HEK293T (cell line): ENCODE measurements at places on chromosomes 7 and 10.

DNA sequence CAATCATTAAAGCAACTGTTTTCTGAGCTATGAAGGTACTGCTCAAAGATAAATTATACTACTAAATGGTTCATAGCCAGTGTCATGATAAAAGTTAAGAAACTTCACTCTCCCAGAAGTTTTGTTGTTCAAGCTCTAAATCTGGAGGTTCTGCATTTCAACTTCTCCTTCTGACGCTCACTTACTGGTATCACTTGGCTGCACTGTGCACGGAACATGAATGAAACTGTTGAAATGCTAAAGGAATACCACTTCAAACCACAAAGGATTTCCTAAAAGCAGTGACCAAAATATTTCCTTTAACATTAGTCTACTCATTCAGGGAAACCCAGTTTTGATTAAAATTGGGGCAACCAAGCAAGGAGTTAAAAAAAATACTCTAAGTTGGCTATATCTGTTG is 93.6 kb downstream of the UBE2H start:
- no peak for DNase-seq

DNA sequence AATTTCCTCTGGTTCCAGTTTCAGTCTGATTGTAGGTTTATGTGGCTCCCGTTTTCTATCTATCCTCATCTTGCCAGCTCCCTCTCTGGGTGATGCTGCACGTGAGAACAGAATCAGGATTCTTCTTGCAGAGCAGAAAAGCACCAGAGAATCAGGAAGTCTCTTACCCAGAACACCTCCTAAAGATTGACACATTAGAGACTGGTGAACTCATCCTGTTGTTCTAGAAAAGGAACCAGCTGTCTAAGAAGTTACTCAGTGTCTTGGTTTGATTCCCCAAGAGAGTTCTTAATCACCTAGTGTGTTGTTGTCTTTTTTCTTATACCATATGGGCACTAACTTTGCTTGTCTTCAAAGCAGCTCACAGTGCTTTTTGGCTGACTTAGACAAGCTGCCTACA is 152.4 kb downstream of the DGKI start:
- DNase-seq: no peak

GRCh38 chr10:98400482-98400881 is 14.5 kb downstream of the PYROXD2 start:
- no peak for DNase-seq

DNA sequence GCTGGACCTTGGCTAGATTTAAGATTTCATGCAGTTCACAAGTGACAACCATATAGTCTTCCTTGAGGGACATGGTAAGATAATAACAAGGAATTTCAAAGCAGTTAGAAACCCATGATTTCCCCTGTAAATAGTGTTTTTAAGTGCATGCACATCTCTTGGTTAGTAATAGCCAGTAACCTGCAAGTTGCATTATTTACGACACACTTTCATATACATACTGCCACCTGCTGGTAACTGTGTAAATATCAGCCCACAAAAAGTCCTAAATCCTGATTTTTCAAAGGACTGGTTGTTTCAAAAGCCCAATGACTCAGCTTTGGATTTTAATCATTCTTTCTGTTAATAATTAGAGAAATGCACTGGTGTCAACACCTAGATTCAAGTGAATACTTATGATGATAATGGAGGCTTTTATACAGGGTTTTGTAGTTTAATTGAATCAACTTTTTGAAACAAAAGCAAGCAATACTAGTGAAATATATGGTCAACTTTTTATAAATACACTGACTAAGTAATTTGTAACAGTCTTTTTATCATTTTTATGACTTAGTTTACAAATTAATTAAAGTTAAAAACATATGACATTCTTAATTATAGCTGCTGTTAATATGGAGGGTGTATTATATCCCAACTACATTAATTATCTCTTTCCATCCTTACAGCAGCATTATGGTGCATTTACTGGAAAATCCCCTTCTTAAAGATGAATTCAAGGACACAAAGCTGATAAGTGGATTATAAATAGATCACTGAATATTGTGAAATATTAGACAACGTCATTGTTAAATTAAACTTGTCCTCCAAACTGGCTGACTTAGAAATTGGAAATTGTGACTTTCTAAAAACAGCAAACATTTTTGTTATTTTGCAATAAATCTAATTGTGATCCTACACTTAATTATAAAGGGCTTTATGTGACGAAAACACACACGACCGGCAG is 367.7 kb upstream of the SEMA3D start:
- peak; percentile 31 for DNase-seq

- no peak for DNase-seq
Observed at GRCh38 chr7:123709525-123709924, 39.3 kb downstream of the WASL start.

DNA sequence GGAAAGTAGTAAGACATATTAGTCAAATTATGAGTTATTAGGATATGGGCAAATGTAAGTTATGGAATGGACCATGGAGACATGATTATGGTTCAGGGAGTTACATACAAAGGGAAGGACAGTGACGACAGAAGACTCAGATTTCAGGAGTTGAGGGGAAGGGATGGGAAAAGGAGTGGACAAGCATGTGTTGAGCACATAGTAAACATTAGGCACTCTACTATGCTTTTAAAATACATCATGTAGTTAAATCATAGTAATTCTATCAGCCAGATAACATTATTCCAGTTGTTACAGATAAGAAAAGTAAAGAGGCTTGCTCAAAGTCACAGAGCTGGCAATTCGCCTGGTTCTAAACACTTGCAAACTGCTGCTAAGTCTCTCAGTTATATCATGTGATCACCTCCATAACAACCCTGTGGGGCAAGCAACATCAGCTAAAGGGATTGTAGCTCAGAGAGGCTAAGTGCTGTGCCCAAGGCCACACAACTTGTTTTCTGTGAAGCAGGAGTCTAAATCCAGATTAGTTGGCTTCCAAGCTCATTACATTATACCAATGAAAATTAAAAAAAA is 115.2 kb upstream of the MDFIC start:
- no peak for DNase-seq

DNA sequence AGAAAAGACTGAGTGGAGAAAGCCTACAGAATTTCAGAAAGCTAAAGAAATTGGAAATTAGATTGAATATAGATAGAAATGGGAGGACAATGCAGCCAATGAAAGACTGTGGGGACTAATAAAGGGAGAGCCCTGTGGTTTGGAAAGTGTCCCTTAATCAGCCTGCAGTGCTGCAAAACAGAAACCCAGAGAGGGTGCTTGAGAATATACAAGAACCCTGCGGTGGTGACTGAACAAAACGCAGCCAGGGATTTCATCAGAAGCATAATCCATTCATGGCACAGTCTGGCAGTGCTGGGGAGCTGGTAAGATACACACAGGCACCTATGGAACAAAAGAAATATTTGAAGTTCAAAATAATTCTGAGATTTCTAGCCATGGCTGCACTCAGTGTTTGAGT is 19.1 kb downstream of the CEP41 start:
- DNase-seq: no peak

DNA sequence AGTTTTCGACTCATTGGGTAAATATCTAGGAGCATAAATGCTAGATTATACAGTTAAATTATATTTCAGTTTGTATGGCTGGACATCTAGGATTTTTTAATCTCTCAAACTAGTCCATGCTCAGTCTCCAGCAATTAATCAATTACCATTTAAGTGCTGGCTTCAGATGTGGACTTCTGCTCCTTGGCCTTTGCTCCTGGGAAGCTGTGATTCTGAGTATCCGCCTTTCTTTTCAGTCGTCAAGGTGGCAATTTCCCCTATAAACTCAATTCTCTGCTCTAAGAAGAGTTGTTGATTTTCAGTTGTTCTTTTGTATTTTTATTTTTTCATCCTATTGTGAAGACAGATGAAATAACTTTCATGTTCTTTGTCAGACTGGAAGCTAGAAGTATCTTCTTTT is 23.7 kb downstream of the TFPI2 start:
- no peak for DNase-seq

GRCh38 chr10:93482145-93482834 is at the start of gene MYOF:
MYOF (minus strand) TSS chr10:93482334; CDS start chr10:93482194, 140 bp downstream.
- DNase-seq: peak; percentile 74

DNA sequence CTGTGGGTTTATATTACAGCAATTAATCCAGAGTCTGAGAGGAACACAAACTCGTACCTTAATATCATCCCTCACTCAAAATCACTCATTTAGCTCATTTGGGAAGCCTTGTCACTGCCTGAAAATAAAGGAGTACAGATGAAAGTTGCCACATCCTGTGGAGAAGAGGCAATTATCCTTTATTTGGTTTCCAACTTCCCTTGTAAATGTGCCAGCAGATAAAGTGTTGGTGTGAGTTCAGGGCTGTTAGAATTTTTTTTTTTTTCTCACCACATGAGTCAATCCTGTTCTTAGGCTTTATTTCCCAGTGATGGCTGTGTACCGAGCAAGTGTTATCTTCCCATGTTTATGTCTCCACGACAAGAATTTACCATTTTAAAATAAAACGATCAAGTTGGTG is 99.0 kb upstream of the SMIM30 start:
- DNase-seq: no peak

DNA sequence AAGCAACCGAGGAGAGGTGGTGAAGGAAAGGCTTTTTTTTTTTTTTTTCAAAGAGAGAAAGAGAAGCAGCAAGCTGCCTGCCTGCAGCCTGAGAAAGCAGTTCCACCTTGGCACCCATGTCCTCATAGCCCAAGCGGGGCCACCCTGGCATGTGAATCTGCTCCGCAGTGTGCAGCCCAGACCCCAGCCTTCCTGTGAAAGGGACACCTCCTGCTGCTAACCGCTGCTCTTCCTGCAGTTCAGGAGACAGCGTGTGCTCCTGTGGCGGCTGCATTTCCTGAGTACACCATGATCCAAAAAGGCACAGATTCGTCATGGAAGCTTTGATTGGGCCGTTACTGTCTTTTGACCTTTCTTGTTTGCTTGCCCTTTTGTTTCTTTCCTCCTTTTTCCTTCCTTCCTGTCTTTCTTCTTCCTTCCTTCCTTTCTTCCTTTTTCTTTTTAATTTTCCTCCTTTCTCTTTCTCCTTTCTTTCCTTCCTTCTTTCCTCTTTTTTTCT is 38.1 kb downstream of the IKZF1 start:
- no peak for DNase-seq

DNA sequence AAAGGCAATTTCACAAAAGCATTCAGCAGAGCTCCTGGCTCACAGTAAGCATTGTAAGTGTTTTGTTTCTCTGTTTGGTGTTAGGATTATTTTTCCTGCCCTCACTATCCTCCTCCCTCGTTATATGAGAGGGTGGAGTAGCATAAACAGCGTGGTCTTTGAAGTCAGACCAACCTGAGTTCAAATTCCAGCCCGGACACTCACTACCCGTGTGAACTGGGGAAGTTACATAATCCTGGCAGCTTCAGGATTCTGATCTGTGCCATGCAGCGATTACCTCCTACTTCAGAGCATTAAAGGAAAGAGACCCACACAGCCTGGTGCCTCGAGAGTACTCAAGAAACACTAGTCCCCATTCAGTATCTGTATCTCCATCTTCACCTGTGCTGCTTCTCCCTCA is 386.5 kb downstream of the INHBA start:
- no peak for DNase-seq

- DNase-seq: no peak
Observed at GRCh38 chr7:39919646-39920045, 30.4 kb upstream of the CDK13 start.

DNA sequence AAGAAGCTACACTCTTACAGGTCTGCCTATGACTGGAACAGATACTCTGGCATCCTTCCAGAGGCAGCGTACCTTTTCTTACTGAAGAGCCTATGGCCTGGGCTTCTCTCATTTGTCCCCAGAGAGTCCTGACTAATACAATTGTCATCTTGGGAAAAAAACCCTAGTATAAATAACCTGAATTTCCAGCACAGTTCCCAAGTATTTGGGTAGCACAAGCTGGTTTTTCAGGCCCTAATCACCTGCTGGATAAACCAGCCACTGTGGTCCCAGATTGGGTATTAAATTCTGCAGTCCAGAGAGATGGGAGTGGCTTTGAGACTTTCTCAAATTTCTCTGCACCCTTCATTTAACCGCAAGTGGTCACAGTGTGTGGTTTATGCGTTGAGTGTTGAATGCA is 186.8 kb upstream of the NEBL start:
- no peak for DNase-seq

- no peak for DNase-seq
Observed at GRCh38 chr7:157675427-157675927, 338.7 kb downstream of the DNAJB6 start.

DNA sequence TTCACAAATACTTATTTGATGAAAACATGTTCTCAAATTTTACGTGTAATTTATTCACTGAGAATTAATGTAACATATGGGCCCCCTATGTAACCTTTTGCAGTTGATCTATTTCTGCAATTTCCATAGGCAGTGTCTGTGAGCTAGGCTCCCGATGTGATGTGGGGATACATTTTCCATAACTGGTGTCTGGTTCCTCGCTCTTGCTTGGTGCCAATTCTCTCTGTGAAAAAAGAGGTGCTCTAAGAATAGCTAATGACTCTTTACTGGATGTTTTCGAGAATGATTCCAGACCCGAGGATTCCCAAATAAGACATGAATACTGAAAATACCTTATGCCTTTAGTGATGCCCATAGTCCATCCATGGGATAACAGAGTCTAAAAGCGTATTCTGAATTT is 286.7 kb upstream of the FZD8 start:
- no peak for DNase-seq

DNA sequence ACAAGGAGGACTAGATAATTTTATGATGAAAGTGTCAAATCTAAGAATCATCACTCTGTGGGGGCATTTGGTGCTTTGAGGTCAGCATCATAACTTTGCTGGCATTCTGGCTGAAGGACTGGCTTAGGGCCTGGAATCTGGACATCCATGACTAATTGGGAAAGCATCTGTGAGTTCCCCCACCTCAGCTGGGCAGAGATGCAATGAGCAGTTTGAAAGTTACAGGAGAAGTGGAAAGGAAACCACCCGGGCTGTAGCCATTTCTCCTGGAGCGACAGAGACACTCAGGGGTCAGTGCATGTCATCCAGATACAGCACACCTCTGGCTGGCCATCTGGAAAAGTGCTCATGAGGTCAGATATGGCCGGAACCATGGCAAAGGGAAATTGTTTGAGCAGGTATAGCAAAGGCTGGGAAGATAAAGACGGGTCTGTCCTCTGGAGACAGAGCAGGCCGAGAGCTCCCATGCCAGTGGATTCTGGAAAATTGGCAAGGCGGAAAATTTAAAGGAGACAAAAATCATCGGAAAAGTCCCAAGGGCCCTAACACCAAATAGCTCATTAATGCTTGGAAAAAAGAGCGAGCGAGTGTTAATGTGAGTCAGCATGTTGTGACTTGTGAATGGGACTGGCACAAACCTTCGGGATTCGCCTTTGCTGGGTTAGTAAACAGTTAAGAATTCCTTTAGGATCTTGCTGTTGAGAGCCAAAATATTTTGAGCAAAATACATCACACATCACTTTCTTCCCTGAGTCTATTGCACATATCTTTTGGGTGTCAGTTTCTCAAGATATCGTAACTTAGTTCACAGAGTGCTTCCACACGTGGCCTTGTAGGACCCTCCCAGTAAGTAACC is 188.4 kb upstream of the AGK start:
- no peak for DNase-seq

DNA sequence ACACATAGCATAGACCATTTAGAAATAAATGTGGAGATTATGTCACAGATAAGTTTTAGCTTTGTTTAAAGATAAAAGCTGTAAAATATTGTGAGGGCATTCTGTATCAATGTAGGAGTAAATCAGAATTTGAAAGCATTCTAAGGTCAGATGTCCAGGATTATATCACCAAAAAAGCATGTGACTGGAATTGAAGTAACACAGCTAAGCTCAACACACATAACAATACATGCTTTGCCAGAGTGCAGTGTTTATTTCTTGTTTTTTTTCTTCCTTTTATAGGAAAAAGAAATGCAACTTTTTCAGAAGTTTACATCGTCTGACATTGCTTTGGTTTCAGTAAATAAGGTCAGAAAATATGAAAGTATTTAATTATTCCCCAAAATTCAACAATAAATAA is 183.4 kb downstream of the HTR7 start:
- no peak for DNase-seq
